T-cell (primary cell): ENCODE measurements at places on chromosomes 6 and 20.

GRCh38 chr20:46004889-46005473 is 3.7 kb upstream of the MMP9 start:
- peak overlapping the region; percentile 31 for H3K27ac ChIP-seq
- peaks cover 51% of the 10 kb centered on the region for H3K4me1 ChIP-seq
- peak; percentile 44 for DNase-seq
- peaks cover 3% of the 10 kb centered on the region for H3K27me3 ChIP-seq
- no peaks in the 10 kb centered on the region for H3K36me3 ChIP-seq

DNA sequence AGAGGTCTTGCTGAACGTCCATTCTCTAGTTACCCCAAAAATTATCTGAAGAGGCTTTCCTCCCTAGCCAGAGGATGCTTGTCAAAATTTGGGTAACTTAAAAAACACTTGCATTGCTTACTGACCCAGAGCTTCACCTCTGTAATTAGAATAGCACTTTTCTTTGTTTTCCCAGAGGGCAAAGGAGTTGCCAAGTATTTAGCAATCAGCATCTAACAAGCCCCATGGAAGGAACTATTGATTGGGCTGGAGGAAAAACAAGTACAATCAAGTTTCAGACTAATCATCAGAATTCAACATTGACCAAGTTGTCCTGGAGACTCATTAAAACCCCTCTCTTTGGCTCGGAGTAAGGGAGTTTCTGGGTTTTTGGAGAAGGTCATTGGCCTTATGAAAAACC is 226.4 kb downstream of the TBC1D7 start:
- no peaks in the 10 kb centered on the region for H3K36me3 ChIP-seq
- DNase-seq, result no peak
- H3K27ac ChIP-seq, result no peak overlapping the region
- H3K4me1 ChIP-seq, result no peaks in the 10 kb centered on the region
- H3K27me3 ChIP-seq, result no peaks in the 10 kb centered on the region

DNA sequence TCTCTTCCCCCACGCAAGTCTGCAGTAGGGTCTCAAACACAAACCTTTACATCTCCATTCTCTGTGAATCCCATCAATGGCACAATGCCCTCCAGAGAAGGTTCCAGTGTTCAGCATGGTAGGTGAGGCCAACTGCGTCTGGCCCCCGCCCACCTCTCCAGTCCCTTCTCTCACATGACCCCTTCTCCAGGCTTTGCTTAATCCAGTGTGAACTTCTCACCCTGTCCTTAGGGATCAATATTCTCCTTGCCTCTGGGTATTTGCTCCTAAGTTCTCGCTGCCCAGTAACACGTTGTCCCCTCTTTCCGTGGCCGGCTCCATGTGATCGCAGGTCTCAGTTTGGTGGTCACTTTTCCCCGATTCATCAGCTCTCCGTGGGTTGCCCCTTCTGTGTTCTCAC is 225.1 kb upstream of the PMEPA1 start:
- no peak overlapping the region for H3K4me3 ChIP-seq
- H3K4me1 ChIP-seq, result no peaks in the 10 kb centered on the region
- H3K27ac ChIP-seq, result no peak overlapping the region
- H3K36me3 ChIP-seq, result no peaks in the 10 kb centered on the region

GRCh38 chr6:21969192-21969591 is 327.6 kb downstream of the PRL start:
- no peak overlapping the region for H3K27ac ChIP-seq
- H3K4me1 ChIP-seq, result peaks cover 37% of the 10 kb centered on the region
- no peak for DNase-seq
- no peaks in the 10 kb centered on the region for H3K27me3 ChIP-seq
- H3K4me3 ChIP-seq, result no peak overlapping the region

GRCh38 chr6:129279343-129280292 is 396.7 kb downstream of the LAMA2 start:
- H3K4me1 ChIP-seq, result peaks cover 3% of the 10 kb centered on the region
- H3K4me3 ChIP-seq, result no peak overlapping the region
- H3K36me3 ChIP-seq, result no peaks in the 10 kb centered on the region
- H3K27ac ChIP-seq, result peak overlapping the region; percentile 72

GRCh38 chr6:80622641-80623040 is 516.2 kb downstream of the BCKDHB start:
- H3K4me1 ChIP-seq, result no peaks in the 10 kb centered on the region
- H3K4me3 ChIP-seq, result no peak overlapping the region
- no peaks in the 10 kb centered on the region for H3K27me3 ChIP-seq
- H3K27ac ChIP-seq, result no peak overlapping the region
- H3K36me3 ChIP-seq, result no peaks in the 10 kb centered on the region

- H3K36me3 ChIP-seq, result no peaks in the 10 kb centered on the region
- H3K4me3 ChIP-seq, result no peak overlapping the region
- H3K4me1 ChIP-seq, result no peaks in the 10 kb centered on the region
- no peaks in the 10 kb centered on the region for H3K27me3 ChIP-seq
These were observed 172.4 kb upstream of the SSTR4 start for GRCh38 chr20:22862671-22863230.

DNA sequence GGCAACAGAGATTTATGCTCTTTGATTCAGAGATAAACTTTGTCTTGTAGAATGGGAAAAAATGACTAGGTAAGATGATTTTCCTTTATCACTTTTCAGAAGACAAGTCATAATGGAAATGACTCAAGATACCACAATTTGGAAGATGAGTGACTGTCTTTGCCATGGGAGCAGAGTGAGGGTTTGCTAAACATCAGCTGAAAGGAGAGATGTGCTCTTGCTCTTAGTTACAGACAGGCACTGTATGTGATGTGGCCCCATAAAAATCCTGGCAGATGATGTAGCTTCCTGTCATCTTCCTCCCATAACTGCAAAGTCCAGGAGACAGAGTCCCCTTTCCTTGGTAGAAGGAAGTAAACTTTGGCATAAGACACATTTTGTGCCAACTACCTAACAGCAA is 47.6 kb downstream of the BACH2 start:
- no peak overlapping the region for H3K4me3 ChIP-seq
- H3K36me3 ChIP-seq, result no peaks in the 10 kb centered on the region
- DNase-seq, result no peak
- H3K27ac ChIP-seq, result no peak overlapping the region
- H3K4me1 ChIP-seq, result peaks cover 36% of the 10 kb centered on the region

DNA sequence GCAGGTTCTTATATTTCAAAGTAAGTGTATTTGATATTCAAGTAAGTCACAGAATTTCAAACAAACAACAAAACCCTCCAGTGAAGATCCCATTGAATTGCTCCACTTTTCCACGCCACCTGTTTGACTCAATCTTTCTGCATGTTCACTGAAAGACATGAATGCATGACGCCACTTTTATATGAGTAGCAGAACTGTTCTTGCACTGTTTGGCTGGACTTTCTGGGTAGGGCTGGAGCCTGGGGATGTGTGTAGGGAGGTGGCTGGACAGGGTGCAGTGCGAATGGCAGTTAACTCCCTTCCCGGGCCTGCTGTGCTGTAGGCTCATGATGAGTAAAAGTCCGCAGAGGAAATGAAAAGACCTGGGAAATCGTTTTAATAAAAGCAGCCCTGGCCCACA is 39.7 kb downstream of the IL20RA start:
- H3K36me3 ChIP-seq, result no peaks in the 10 kb centered on the region
- H3K4me3 ChIP-seq, result no peak overlapping the region
- H3K4me1 ChIP-seq, result no peaks in the 10 kb centered on the region
- DNase-seq, result no peak
- H3K27ac ChIP-seq, result no peak overlapping the region

DNA sequence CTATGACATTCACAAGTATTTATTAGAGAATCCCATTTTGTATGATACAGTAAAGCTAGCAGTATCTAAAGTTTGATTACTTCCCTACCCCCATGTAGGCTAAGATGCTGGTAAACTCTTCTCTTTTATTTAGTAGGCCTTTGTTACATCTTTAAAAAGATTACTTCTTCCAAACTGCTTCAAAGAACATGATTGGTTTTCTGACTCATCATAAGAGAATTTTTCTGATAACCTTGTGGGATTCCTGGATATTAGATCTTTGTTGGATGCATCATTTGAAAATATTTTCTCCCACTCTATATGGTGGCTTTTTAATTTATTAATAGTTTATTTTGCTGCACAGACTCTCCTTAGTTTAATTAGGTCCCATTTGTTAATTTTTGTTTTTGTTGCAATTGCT is 898.3 kb upstream of the ADGRB3 start:
- H3K36me3 ChIP-seq, result no peaks in the 10 kb centered on the region
- no peaks in the 10 kb centered on the region for H3K4me1 ChIP-seq
- H3K4me3 ChIP-seq, result no peak overlapping the region

DNA sequence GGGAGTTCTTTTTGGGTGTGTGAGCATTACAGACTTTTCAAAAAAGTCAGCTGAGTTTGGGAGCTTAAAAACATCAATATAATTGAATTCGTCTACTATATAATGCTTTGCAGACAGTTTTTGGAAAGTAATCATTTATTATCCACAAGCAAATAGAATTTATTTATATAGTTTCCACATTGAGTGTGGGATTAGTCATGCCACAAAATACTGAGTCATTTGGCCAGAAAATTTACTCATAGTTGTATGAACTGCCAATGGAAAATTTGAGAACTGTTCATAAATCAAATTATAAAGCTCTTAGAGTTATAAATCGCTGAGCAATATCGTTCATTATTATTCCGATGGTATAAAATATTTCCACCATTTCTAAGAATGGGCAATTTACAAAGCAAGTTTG is 5.0 kb downstream of the BEND6 start:
- no peak overlapping the region for H3K4me3 ChIP-seq
- H3K27me3 ChIP-seq, result peaks cover 9% of the 10 kb centered on the region
- no peak overlapping the region for H3K27ac ChIP-seq
- peaks cover 3% of the 10 kb centered on the region for H3K4me1 ChIP-seq
- no peak for DNase-seq
- H3K36me3 ChIP-seq, result no peaks in the 10 kb centered on the region

DNA sequence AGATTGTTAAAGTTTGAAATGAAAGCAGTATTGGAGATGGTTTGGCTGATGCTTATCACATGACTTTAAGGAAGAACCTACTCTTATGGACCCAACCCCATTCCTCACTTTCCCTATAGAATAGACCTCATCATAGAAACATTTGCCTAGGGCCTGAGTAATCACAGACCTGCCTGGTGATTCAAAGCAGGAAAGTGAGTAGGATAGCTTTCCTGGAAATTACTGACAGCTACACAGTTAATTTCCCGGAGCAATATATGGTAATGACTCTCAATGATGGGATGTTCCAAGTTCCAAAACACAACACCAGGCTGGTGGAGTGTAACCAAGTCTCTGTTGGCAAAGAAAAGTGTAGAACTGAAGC is 233.8 kb downstream of the SIM1 start:
- H3K27me3 ChIP-seq, result peaks cover 3% of the 10 kb centered on the region
- H3K36me3 ChIP-seq, result no peaks in the 10 kb centered on the region
- no peak overlapping the region for H3K4me3 ChIP-seq
- DNase-seq, result no peak

GRCh38 chr6:44151348-44152108 is 7.1 kb upstream of the CAPN11 start:
- peak; percentile 57 for DNase-seq
- H3K36me3 ChIP-seq, result peaks cover 9% of the 10 kb centered on the region
- no peak overlapping the region for H3K4me3 ChIP-seq
- H3K4me1 ChIP-seq, result no peaks in the 10 kb centered on the region

GRCh38 chr6:73969971-73970970 is 274.3 kb downstream of the CD109 start:
- no peaks in the 10 kb centered on the region for H3K27me3 ChIP-seq
- H3K27ac ChIP-seq, result no peak overlapping the region
